ENCODE measurements at places on chromosomes 11 and 22.

DNA sequence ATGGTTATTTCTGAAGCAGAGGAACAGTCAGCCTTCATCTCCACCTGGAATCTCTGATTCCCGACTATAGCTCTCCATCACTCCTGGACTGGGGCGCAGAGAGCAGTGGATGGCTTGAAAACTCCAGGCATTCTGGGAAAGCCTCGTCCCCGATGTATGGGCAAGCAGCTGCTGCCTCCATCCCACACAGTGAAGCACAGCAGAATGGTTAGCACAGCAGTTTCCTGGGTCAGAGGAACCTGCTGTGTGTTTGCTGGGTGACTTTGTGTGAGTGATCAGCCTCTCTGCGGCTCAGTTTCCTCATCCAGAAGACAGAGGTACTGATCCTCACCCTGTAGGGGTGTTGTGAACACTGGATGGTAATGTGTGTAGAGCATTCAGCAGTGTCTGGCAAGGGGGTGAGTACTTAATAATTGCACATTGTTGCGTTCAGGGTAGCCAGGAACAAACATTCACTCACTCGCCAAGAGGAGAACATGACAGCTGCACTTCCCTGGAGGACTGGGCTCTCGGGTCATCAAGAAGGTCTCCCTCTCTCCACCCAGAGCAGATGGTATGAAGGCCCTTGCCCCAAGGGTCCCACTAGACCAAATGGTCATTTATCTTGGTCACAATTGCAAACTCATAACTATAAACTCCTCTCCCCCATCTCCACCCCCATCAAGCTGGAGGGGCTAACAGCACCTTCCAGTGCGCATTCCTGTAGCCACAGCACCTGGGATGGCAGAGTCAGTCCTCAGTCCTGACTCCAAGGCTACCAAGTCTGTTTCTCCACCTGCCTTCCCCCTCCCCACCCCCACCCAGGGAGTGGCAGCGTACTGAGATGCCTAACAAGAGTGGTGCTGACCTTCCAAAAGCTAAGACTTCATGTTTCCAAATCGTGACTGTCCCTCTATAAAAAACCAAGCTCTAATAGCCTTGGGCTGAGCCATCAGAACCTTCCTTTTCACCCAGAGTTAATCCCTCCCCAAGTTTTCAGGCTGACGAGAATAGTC, 1.5 kb upstream of the CHST1 start:
- DNase-seq: no peak

DNA sequence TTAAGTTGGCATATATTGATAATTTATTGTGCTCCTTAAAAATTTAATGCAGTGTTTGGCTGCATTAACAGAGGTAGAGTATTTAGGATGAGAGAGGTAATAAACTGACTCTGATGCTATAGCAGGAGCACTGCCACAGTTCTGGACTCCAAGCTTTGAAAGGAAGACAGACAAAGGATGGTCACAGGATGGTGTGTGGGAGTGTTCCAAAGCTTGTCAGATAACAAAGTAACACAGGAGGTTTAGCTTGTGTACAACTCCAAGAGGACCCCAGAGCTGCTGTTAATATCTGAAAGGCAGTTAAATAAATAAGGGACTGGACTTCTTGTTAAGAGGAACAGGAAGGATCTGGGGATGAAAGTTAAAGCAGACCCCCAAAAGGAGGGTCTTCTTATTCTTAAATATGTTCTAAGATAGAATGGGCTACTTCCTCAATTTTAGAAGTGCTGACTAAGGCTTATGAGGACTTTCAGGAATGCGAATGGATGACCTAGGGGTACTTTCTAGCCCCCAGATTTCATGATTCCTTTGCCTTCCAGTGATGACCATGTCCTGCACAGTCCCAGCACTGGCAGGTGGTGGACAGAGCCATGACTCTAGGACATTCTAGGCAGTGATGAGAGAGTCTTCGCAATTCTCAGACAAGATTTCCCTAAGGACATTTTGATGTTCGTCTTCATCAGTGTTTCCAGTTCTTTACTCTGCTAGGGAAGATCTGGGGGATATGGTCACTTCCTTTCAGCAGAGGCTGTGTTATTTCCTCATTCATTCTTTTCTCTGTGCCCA, 149.1 kb upstream of the RASSF10 start:
- no peak for DNase-seq

- no peak for DNase-seq
Observed at GRCh38 chr22:23276656-23277582, 96.6 kb downstream of the BCR start.

- no peak for DNase-seq
Observed at GRCh38 chr11:70493891-70494290, 95.6 kb downstream of the CTTN start.

GRCh38 chr11:108592591-108593213, 866 bp downstream of the EXPH5 start:
- peak; percentile 62 for DNase-seq

GRCh38 chr11:12260731-12261521, 116.4 kb upstream of the PARVA start:
- DNase-seq: no peak

DNA sequence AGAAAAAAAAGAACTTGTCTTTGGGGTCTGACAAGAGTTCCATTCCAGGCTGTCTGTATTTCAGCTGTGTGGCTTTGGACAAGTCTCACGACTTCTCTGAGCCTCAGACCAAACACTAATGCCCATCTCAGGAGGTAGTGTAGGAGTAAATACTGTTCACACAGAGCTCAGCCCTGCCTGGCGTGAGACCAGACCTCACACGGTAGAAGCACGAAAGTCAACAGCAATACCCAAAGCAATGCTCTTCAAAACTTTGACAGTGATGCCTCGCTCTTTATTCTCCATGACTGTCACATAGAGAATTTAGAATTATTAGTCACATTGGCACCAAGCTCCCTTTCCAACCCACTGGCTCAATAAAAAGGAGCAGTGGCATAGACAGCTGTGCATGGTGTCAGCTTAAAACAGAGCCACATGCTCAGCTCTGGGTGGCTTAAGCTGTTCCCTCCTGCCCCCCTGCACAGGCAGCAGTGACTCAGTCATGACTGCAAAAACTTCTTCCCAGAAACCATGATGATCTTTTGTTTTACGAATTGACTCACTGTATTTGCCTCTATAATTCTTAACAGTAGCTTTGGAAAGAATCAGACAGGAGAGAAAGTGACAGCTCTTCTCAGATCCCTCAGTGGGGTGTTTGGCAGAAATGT, 74.0 kb upstream of the PHF21B start:
- peak; percentile 50 for DNase-seq

GRCh38 chr11:102534261-102534872, 3.8 kb upstream of the MMP7 start:
- DNase-seq: no peak

GRCh38 chr11:82895437-82896091, 4.7 kb downstream of the PRCP start:
- DNase-seq: no peak

GRCh38 chr11:127993788-127994187, 593.6 kb downstream of the ETS1 start:
- DNase-seq: peak; percentile 18

Data from activated T-cell treated with anti-CD3 and anti-CD28 coated beads, Interleukin-2, amount 50 U/mL, for 48 hours (primary cell).